Frontal cortex (tissue), 4 donors: ENCODE measurements at places on chromosomes 3 and 15.

- peak; percentile 75 for DNase-seq
Measured at GRCh38 chr3:13282986-13283876, 136.9 kb downstream of the NUP210 start.

DNA sequence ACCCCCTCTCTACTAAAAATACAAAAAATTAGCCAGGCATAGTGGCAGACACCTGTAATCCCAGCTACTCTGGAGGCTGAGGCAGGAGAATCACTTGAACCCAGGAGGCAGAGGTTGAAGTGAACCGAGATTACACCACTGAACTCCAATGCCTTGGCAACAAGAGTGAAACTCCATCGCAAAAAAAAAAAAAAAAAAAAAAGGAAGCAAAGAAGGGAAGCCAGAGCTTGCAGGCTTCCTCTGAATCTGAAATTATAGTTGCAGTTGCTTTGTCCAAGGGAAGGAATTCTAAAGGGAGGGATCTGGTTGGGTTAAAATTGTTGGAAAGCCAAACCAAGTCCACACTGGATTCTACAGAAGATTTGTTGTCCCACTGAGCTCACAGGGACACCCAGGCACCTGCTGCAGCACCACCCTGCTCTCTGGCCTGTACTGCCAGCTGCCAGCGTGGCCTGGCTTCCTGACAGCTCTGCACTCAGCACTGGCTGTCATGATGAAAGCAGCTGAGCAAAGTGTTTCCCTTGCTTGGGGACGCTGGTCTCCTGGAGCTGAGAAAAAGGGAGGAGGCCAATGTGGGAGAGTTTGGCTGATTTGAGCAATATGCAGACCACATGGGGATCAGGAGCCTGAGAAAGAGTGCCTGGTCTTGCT, 88.8 kb upstream of the HES1 start:
- peak; percentile 53 for DNase-seq

DNA sequence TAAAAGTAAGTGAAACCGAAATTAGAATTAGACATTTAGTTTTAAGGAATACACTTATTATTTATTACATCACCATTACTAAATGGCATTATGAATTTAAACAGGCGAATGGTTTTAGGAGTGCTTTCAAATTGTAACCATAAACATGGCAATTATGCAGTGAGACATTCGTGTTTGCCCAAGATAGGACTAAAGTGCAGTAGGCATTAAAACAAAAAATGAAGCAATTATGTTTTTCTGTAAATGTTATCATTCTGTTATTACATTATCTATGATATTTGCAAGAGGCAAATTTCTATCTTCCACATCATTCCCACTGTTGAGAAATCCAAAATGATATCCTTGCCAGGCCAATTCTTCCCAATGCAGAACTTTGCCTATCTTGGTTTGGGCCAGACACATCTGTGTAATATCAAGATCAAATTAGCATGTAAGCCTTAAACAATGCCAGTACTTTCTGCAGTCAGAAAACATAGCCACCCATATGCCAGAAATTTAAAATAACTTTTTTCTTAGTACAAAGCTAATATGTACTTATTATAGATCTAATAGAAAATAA, 156.9 kb downstream of the ATP8B4 start:
- DNase-seq: no peak

DNA sequence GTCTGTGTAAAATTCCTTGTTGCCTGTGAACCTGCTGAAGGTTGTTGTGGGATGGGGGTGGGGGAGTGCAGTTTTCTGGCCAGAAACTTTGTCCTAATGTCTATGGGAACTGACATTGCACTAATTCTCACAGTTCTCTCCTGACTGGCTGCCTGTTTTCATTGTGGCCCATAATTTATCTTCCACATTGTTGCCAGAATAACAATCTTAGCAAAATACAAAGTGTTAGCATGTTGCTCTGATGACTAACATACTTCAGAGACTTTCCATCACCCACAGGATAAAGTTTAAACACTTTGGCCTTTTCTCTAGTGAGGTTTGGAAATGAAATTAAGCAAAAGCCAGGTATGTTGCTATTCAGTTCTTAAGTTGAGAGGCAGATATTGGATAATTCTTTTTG, 81.4 kb upstream of the TBC1D5 start:
- DNase-seq: no peak

GRCh38 chr3:51386852-51387229, 1.8 kb downstream of the MANF start:
- no peak for DNase-seq

GRCh38 chr15:67839499-67839928, 331 bp downstream of the RNU6-1 start:
- DNase-seq: no peak

GRCh38 chr15:88301311-88301710, 44.8 kb upstream of the NTRK3 start:
- no peak for DNase-seq
